ENCODE measurements at places on chromosomes 1 and 21. TPM values are rescaled to one million over a fixed set of nuclear protein-coding genes. Genes with fewer than 3 reads are reported as not detected.

BSND gene
- not detected for total RNA-seq

FCRL2 gene
- not detected for total RNA-seq

TFF2 gene
- not detected for total RNA-seq

RABGAP1L gene
- total RNA-seq = 35.0 TPM

TRAF3IP3 gene
- total RNA-seq = not detected

S100A11 gene
- 117 TPM for total RNA-seq

PADI4 gene
- not detected for total RNA-seq

S100A4 gene
- total RNA-seq = 7.5 TPM

ITLN1 gene
- not detected for total RNA-seq

ITPKB gene
- 0.72 TPM for total RNA-seq

SLFNL1 gene
- under 0.01 TPM for total RNA-seq

CD84 gene
- not detected for total RNA-seq

CYP4B1 gene
- not detected for total RNA-seq

NPHP4 gene
- total RNA-seq = 1.4 TPM

CENPS gene
- total RNA-seq = 11.4 TPM

NBPF14 gene
- total RNA-seq = 24.7 TPM

FCRL3 gene
- not detected for total RNA-seq

UFC1 gene
- 137 TPM for total RNA-seq

PLD5 gene
- total RNA-seq = not detected

DNAJC28 gene
- 1.4 TPM for total RNA-seq

SLC5A3 gene
- total RNA-seq = 15.6 TPM

HES3 gene
- not detected for total RNA-seq

RNPC3 gene
- total RNA-seq = 3.8 TPM

CLCA1 gene
- not detected for total RNA-seq

IGSF3 gene
- total RNA-seq = under 0.01 TPM

NUP210L gene
- total RNA-seq = under 0.01 TPM

NUAK2 gene
- total RNA-seq = 8.1 TPM

LCE2A gene
- not detected for total RNA-seq

MYOC gene
- not detected for total RNA-seq

FOXJ3 gene
- 30.5 TPM for total RNA-seq

AGL gene
- 12.2 TPM for total RNA-seq

MAP3K7CL gene
- 25.3 TPM for total RNA-seq

ALX3 gene
- total RNA-seq = not detected
